WTC11 (cell line): ENCODE measurements at places on chromosomes 7 and 10. TPM values are rescaled to one million over a fixed set of nuclear protein-coding genes. Genes with fewer than 3 reads are reported as not detected.

NOS3 gene
- total RNA-seq, result 5.7 to 7.0 TPM (median 6.6 TPM) in 3 replicates

SPDYE9 gene
- total RNA-seq, result not detected in 3 replicates

NEUROG3 gene
- total RNA-seq, result 1.9 to 2.4 TPM (median 2.0 TPM) in 3 replicates

ARHGEF35 gene
- 28.1 to 39.2 TPM (median 37.0 TPM) in 3 replicates for total RNA-seq

MYPN gene
- total RNA-seq, result 0.05 TPM in 1 of 3 replicates, not detected in the others

FGFR2 gene
- total RNA-seq, result 88.6 to 95.0 TPM (median 90.4 TPM) in 3 replicates

DNA sequence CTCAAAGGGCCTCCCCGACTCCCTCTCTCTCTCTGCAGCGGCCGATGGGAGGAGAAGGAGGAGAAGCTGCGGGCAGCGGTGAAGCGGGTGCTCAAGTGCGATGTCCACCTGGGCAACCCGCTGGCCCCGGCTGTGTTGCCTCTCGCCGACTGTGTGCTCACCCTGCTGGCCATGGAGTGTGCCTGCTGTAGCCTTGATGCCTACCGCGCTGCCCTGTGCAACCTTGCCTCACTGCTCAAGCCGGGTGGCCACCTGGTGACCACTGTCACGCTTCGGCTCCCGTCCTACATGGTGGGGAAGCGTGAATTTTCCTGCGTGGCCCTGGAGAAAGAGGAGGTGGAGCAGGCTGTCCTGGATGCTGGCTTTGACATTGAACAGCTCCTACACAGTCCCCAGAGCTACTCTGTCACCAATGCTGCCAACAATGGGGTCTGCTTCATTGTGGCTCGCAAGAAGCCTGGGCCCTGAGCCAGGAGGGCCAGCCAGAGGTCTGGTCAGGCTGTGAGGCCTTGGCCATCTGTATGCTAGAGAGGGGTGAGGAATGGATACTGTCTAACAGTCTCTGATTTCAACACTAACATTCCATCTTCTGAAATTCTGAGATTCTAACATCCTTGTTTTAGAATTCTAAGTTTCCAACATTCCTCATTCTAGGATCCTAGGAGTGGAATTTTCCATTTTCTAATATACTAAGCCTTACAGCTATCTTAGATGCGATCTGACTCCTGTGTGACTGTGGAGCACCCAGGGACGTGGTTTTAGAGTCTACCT lies 3.6 kb downstream of the INMT start:
- H3K4me3 ChIP-seq, result no peak overlapping the region
- no peaks in the 10 kb centered on the region; the same call in none of the 2 replicates for H3K27me3 ChIP-seq
- H3K4me1 ChIP-seq, result no peaks in the 10 kb centered on the region
- no peaks in the 10 kb centered on the region for H3K36me3 ChIP-seq
- no peak overlapping the region for H3K27ac ChIP-seq

DNA sequence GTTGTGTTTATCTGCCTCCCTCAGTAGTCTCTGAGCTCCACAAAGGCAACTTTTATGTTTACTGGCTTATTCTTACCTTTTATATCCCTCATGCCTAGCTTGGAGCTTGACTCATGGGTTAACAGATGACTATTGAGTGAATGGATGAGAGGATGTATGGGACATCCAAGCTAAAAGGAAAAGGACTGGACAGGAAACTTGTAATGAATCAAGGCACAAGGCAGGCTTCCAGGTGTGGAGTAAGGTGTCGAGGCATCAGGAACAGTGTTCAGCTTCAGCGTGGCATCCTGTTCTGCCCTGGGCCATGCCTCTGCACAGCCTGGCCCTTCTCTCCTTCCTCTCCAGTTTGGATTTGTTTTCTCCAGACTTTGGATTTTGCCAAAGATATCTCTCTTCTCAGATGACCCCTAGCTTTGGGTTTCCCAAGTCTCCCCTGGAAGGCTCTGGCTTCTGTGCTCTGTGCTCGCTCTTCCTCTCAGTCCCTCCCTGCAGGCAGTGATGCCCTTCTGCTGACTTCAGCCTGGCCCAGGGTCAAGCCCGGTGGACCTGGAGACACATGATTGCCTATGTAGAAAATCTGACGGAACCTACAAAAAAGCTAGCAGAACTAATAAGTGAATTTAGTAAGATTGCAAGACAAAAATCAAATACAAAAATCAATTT lies 367.3 kb downstream of the CXCL12 start:
- no peak overlapping the region for H3K27ac ChIP-seq
- H3K4me3 ChIP-seq, result no peak overlapping the region
- 0 out of 2 replicates have a peak, but pooled peaks cover 4% of the 10 kb centered on the region for H3K36me3 ChIP-seq
- H3K4me1 ChIP-seq, result peaks cover 7% of the 10 kb centered on the region; the same call in 1 of the 2 replicates

DNA sequence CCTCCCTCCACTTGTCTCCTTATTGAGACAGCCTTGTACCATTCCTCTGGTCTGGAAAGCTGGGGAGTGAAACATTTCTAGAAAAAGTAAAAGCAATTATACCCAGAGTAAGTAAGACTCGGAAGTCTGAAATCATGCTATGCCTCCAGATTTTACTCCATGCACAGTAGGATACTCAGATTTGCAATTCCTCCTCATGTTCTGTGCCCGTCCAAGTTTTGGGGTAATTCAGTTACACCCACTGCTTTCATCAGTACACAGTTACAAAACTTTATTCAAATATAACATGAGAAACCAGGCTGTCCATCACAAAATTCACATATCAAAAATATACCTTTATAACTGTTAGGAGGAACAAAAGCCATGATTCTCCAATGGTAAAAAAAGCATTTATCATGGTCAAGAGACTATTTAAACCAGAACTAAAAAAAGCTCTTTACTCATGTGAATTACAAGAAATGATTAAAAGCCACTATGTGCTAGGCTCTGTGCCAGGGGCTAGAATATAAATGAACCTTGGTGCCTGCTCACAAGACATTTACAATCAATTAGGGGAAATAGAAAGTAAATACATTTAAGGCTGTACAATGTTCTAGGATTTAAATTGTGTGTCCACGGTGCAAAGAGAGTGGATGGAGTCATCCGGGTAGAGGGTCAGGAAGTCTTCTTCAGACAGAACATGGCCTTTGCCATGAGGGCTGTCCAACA lies 320.2 kb downstream of the ELMO1 start:
- H3K4me3 ChIP-seq, result no peak overlapping the region
- no peaks in the 10 kb centered on the region for H3K27me3 ChIP-seq
- H3K36me3 ChIP-seq, result peaks cover 7% of the 10 kb centered on the region

DNA sequence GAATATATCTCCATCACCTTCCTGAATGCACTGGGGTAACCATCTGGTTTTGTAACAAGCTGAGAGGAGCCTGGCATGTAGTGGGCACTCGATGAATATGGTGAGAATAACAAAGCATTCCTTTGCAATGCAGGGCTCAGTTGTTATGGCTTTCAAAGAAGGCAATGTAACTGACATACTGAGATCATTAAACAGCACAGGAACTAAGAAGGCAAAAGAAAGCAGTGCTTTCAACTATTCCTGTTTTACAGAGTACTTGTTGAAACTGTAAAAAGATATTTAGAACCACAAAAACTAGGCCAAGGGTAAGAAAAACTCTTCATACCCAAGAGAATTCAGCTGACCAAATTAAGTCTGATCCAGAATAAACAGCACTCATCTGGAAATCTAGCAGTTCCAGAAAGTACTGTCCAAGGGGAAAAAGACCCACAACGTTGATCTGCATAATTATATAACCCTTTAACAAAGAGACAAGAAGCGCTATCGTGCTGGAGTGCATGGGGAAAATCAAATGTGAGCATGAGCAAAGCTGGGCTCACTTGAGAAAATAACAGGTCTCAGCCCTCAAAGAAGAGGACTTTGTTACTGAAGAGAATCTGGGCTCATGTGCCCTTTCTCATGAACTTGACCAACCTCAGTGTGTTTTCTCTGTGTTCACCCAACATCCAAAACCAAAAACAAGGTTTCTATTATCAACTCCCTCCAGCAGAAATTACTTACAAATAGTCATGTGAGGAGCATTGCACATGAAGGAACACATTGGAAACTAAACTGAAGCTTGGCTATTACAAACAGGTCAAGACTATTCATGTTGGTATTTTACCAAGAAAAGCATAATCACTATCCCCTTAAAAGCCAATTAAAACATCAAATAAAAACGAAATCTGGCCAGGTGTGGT lies 116.2 kb downstream of the AVL9 start:
- H3K4me1 ChIP-seq, result peaks cover 23% of the 10 kb centered on the region
- H3K36me3 ChIP-seq, result peaks cover 1% of the 10 kb centered on the region
- no peaks in the 10 kb centered on the region for H3K27me3 ChIP-seq
- H3K27ac ChIP-seq, result peak overlapping the region; percentile 36
- H3K4me3 ChIP-seq, result no peak overlapping the region

- no peaks in the 10 kb centered on the region; the same call in 1 of the 2 replicates for H3K27me3 ChIP-seq
- no peaks in the 10 kb centered on the region for H3K36me3 ChIP-seq
- DNase-seq, result no peak
- H3K27ac ChIP-seq, result no peak overlapping the region
These were observed 21.5 kb downstream of the SFMBT2 start for GRCh38 chr10:7389346-7389745.

- H3K4me1 ChIP-seq, result no peaks in the 10 kb centered on the region
- no peaks in the 10 kb centered on the region for H3K36me3 ChIP-seq
- H3K4me3 ChIP-seq, result no peak overlapping the region
- H3K27ac ChIP-seq, result no peak overlapping the region
- no peaks in the 10 kb centered on the region for H3K27me3 ChIP-seq
These were observed 749.4 kb downstream of the AUTS2 start for GRCh38 chr7:70347463-70348254.

DNA sequence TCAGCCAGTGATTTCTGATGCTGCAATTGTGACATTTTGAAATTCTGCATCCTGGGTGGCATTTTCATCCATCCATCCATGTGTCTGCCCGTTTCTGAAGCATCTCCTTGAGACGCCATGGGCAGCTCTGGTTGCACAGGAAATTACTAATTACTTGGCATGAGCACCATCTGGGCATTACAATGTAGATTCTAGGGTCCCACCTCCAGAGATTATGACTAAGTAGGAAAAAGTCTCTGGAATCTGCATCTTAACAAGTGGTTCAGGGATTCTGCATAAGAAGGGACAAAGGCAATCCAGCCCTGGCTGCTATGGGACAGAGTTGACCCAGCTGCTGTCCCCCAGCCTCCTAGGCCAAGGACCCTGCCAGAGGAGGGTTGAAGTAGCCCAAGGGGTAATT lies 65.3 kb downstream of the CUZD1 start:
- H3K27me3 ChIP-seq, result 0 out of 2 replicates have a peak, but pooled peaks cover 3% of the 10 kb centered on the region
- DNase-seq, result no peak
- no peak overlapping the region for H3K4me3 ChIP-seq
- no peak overlapping the region for H3K27ac ChIP-seq
- H3K36me3 ChIP-seq, result no peaks in the 10 kb centered on the region

GRCh38 chr7:25029075-25029474 lies 49.1 kb upstream of the OSBPL3 start:
- H3K27me3 ChIP-seq, result peaks cover 6% of the 10 kb centered on the region; the same call in 1 of the 2 replicates
- H3K27ac ChIP-seq, result no peak overlapping the region
- no peak overlapping the region for H3K4me3 ChIP-seq
- DNase-seq, result no peak

- peak; percentile 74 for DNase-seq
- peaks cover 17% of the 10 kb centered on the region for H3K36me3 ChIP-seq
- H3K4me3 ChIP-seq, result peak overlapping the region; percentile 68
- H3K4me1 ChIP-seq, result peaks cover 12% of the 10 kb centered on the region
These were observed 28.3 kb downstream of the WDR86 start for GRCh38 chr7:151381348-151382078.
